A549 treated with Mapracorat at 1 μM for 4 hours (cell line): ENCODE measurements at places on chromosomes 1 and 21. TPM values are rescaled to one million over a fixed set of nuclear protein-coding genes. Genes with fewer than 3 reads are reported as not detected.

Gene KCNJ10
- total RNA-seq, result not detected in 5 replicates

Gene HSPA6
- 1.3 to 8.3 TPM (median 1.7 TPM) in 5 replicates for total RNA-seq

Gene RUNX3
- 4.2 to 6.5 TPM (median 5.7 TPM) in 5 replicates for total RNA-seq

Gene ITPKB
- 1.8 to 2.7 TPM (median 2.2 TPM) in 5 replicates for total RNA-seq

Gene TACSTD2
- not detected in 5 replicates for total RNA-seq

Gene AMY1C
- not detected in 5 replicates for total RNA-seq

Gene CRNN
- total RNA-seq, result not detected in 5 replicates

Gene CAMK2N1
- total RNA-seq, result 49.0 to 60.6 TPM (median 55.9 TPM) in 5 replicates

Gene ADAMTSL4
- 4.3 to 8.1 TPM (median 6.8 TPM) in 5 replicates for total RNA-seq

Gene UBAP2L
- total RNA-seq, result 98.8 to 108 TPM (median 101 TPM) in 5 replicates

Gene CCDC27
- not detected in 5 replicates for total RNA-seq

Gene EFNA3
- total RNA-seq, result 7.8 to 10.8 TPM (median 10.0 TPM) in 5 replicates

Gene SELENOF
- 138 to 175 TPM (median 154 TPM) in 5 replicates for total RNA-seq

Gene PPT1
- 57.8 to 77.2 TPM (median 65.5 TPM) in 5 replicates for total RNA-seq

Gene TAGLN2
- total RNA-seq, result 990 to 1,051 TPM (median 1,033 TPM) in 5 replicates

Gene SPATA45
- not detected in 5 replicates for total RNA-seq
